ENCODE measurements at places on chromosomes 13 and 19.

DNA sequence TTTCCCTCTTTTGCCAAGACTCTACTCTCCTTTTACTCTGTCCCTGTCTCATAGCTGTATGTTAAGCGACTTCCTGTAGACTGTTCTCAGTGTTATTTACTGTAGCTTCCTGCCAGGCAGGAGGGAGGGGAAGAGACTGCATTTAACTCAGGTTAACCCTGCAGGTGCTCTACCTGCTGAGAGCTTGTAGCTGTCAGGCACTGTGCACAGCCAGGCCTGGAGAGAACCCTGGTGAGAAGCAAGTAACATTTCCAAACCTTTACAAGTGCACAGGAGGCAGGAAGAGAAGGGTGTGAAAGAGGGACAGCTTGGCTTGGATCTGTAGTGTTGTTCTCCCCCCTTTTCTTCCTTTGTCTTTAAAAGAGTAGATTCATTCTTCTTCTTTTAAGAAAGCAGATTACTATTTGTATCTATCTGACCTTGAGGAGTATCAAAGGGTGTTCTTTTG, 167.1 kb downstream of the LMO7 start:
- DNase-seq, result no peak

DNA sequence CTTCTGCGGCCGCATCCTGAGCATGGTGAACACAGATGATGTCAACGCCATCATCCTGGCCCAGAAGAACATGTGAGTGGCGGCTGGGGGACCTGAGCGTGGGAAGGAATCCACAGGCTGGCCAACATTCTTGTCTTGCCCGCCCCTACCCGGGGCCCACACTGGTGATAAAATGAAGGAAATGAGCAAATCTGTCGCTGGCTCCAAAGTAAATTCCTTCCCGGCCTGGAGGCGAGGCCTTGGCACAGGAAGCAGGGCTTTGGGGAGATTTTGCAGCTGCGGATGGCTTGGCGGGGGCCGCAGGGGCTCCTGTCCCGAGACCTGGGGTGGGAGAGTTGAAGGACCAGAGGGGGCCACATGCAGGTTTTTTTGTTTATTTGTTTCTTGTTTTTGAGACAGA, 4.4 kb downstream of the KXD1 start:
- no peak for DNase-seq

- DNase-seq, result no peak
Observed at GRCh38 chr13:78247362-78247761, 328.7 kb upstream of the EDNRB start.

GRCh38 chr19:6677883-6678689, 8.1 kb upstream of the TNFSF14 start:
- no peak for DNase-seq
